CD4-positive, alpha-beta T cell treated with Interleukin-17A for 4 hours (primary cell): ENCODE measurements at places on chromosomes 3 and 15.

- peak; percentile 13 for DNase-seq
Observed at GRCh38 chr3:10983219-10983916, 9.2 kb upstream of the SLC6A1 start.

DNA sequence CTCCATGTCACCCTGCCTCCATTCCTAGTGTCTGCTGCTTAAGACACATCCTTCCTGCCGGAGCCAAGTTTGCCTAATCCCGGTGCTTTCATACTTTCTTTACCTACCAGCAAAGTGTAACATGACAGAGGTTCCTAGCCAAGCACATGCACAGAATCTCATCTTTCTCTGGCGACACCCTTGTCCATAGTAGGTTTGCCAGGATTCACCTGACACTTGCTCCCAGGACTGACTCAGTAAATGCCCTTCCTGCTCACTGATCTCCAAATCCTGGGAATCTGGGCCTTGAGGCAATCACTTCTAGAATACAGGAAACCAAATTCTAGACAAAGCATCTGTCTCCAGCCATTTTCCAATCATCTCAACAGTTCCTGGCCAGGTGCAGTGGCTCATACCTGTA is 10.2 kb upstream of the NR2E3 start:
- DNase-seq: no peak

DNA sequence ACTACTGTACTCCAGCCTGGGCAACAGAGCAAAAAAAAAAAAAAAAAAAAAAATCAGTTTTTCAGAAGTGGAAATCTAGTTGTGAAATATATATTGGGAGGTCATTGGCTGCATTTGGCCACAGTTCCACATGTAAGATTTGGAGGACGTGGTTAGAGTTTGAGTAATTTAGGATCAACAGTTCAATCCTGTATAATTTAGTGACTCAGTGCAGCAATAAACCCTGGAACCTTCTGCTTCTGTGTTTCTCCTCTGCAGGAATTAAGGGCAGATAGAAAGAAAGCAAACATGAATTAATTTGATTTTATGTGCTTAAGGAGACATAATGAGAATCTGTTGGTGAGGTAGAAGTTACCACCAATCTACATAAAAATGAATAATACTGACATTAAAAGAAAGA is 347.0 kb downstream of the PTPRG start:
- no peak for DNase-seq

- DNase-seq: no peak
Observed at GRCh38 chr3:41710646-41711388, 251.1 kb downstream of the ULK4 start.

DNA sequence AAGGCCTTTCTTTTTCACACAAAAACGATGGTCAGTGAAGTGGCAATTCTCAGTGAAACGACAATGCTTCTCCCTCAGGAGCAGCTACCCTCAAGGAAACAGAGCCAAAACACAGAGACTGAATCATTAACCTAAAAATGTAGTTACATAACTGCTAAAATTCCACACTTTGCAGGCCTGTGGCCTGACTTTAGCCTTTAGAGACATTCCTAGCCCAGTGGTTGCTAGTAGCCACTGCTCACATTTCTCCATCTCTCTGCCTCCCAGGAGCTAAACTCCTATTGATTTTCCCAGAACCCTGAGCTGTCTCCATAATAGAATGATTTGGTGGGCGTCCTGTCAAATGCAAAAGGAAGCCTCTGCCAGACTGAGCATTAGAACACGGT is 630.1 kb upstream of the KCNMB2 start:
- DNase-seq: no peak

DNA sequence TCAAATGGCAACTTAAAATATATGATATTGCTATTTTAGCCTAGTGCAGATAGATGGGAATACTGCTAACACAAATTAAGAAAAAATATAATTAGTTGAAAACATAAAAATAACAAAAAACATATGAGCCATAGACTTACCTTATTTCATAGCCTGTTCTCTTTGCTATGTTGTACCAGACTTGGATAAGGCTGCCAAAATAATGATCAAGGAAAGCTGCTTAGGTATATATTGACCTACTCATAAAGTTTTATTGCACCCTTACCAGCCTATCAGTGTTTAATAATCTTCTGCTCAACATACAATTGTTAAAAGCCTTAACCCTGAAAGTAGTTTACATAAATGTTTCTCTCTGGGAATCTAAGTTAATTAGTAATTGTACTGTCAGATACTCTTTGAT is at the start of gene SI:
Gene SI, minus strand, starts transcription at position 204 of the 400 bp plus-strand sequence. CDS start 2,484 bp downstream, outside the sequence.
- no peak for DNase-seq

GRCh38 chr3:178223876-178224275 is 312.4 kb upstream of the KCNMB2 start:
- no peak for DNase-seq

DNA sequence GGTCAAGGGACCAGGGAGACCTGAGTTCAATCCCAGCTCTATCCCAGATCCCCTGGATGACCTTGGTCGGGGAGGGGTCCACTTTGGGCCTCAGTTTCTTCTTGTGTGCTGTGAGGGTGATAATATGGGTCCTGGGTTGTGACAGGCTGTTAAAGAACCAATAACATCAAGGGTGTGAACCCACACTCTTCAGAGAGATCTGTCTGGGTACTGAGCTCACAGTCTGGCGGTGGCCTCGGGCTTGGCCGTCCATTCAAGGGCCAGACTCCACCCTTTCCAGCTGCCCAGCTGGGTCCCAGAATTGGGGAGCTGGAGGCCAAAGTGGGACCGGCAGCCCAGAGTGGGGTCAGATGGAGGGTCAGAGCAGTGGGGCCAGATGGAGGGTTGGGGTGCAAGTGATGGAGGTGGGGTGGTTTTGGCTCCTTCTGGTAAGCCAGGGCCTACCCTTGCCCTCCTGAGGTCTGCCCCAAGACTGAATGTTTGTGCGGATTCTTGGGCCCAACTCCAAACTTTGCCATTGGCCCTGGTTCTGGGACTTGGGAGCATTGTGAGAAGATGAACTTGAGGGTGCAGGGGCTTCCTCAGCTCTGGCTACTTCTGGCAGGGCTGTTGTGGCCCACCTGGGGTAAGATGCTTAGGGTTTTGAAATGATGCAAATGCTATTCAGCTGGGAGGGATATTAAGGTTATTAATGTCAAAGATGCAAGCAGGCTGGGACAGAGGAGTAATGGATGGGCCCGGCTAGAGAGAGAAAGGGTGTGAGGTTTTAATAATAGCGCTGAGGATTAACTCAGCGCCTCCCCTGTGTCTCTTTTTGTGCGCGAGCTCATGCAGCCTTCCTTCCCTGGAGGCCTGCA is 1.5 kb downstream of the CORO2B start:
- DNase-seq: no peak
